ENCODE measurements at places on chromosomes 3 and 15.

- DNase-seq: no peak
Observed at GRCh38 chr15:37101980-37102304, 1.6 kb upstream of the MEIS2 start.

DNA sequence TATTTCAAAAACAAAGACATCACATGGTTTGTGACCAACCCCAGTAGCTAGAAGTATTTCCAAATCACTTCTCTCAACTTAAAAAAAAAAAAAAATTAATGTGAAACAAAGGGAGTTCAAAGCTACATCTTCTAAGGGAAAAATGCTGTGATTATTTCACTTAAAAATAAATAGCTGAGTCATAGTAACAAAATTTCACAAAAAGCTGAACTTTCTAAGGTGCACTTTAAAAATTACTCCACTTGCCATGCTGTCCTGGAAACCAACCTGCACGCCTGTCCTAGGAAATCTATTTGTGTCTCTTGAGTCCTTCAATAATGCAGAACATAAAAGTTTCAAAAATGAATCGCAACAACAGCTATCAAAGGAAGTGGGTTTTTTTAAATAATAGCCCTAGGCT is 1.8 kb downstream of the ACAP2 start:
- DNase-seq: no peak

GRCh38 chr3:31277582-31277981 is 255.1 kb upstream of the STT3B start:
- DNase-seq: no peak

GRCh38 chr15:76060118-76060989 is 569 bp downstream of the TMEM266 start:
- DNase-seq: peak; percentile 35

DNA sequence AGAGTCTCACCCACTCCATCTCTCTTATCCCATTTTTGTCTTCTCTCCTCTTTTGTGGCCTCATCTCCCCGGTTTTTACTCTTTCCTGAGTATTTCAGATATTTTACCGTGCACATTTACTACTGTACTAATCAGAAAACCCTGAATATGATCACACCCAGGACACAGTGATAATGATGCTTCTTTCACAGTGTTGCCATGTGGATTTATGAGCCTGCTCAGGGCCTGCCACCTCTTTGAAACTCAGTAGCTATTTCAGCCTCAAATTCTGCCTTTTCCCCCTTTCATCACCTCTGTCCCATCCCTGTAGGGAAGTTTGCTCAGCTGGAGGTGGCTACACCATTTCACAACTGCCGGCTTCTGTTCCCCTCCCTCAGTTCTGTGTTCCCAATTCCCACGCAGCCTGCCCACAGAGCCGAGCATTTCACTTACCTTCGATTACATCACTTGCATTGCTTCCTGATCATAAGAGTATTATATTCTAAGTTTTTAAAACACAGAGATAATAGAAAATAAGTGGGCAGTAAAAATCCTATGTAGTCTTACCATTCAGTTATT is 33.2 kb downstream of the ARNT2 start:
- no peak for DNase-seq

DNA sequence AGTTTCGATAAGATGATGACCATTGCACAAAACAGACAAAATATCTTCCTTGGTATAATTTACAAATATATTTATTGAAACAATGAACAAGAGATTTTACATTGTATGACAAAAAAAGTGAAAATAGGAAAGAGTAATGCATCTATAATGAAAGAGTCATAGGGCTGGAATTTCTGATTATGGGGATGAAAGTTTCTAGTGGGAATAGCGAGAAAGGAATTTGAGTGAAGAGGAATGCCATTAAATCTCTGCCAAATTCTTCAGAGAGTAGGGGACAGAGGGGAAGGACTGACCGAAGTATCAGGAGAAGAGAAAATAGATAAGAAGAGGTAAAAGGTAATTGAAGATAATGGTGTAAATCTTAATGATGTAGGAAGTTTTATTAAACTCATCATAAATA is 125.4 kb downstream of the VGLL3 start:
- DNase-seq: no peak

GRCh38 chr3:194777729-194778128 is 92.0 kb downstream of the FAM43A start:
- no peak for DNase-seq

DNA sequence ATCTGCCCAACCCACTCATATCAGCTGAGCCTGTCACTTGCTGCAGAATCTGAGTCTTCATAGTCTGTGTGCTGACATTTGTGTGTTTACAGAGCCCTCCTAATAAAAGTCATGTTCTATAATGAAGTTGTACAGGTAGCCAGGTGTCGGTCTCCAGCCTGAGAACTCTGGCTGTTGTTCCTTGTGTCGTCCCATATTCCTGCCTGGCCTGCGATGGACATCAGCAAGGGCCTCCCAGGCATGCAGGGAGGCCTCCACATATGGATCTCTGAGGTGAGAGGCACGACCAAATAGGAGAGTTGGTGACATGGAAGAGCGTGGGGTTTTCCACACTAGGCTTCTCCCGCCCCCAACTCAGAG is 2.9 kb downstream of the VILL start:
- DNase-seq: no peak

GRCh38 chr15:22979238-22980188 is 655 bp downstream of the CYFIP1 start:
- peak; percentile 15 for DNase-seq

DNA sequence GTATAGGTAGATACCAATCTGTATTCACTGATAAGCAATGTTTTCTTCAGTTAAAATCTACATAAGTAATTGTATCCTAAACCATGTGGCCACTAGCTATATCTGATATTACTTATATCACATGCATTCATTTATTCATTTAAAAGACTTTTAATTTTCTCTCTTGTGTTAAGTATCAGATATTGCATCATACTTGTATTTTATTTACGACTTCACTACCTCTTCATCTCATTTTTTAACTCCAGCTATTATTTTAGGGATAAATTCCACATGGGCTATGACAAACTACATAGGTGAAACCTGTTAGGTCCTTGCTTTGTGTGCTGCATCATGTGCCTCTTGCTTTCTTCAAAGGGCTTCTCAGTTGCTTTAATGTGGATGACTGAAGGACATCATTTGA is 1018.3 kb downstream of the ZPLD1 start:
- DNase-seq: no peak

DNA sequence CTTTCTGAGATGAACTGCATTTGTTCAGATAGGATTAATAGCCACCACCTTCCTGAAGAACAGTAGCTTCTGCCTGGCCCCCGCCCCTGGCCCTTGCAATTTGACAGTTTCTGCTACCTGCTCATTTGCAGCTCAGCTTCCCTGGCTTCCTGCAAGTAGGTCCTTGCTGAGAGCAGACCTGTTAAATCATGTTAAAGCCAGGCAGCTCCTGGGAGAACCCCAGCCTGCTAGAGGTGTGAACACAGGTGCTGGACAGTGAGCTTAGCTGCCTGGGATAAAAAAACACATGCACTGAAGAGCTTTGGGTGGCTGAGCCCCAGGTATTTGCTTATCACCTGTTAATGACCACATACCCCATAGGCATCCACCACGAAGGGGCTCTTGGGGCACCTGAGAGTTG is 143.4 kb downstream of the PTPRG start:
- DNase-seq: no peak

- DNase-seq: no peak
Observed at GRCh38 chr3:34174740-34175139, 376.3 kb downstream of the PDCD6IP start.

- no peak for DNase-seq
Observed at GRCh38 chr3:168269001-168269400, 173.3 kb upstream of the GOLIM4 start.

GRCh38 chr3:167066977-167067786 is 312.9 kb downstream of the ZBBX start:
- no peak for DNase-seq

DNA sequence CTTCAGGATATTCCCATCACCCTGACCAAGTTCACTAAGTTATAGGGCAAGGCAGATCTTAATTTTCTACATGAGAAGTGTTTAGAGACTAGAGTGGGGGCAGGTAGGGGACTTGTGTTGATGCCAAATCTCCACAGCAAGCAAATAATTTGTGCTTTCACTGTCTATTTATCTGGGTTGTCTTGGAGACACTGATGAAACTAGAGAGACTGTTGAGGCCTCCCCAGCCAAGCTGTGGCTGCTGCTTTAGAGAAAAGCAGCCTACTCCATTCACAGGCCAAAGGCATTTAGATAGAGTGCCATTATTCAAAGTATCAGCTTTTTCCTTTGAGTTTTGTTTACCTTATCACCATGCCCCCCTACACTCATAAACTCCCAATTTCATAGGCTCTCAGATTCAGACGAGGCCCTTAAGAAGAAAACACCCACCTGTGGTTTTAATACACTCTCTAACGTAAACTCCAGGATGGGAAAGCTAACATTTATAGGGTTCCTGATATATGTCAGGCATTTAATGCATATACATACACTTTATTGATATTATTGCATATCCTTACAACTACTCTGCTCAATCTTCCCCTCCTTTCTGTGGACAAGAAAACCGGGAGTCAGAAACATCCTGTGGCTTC is 130.4 kb upstream of the FOXB1 start:
- no peak for DNase-seq

GRCh38 chr3:14822670-14823390 is 4.1 kb downstream of the FGD5 start:
- DNase-seq: no peak

DNA sequence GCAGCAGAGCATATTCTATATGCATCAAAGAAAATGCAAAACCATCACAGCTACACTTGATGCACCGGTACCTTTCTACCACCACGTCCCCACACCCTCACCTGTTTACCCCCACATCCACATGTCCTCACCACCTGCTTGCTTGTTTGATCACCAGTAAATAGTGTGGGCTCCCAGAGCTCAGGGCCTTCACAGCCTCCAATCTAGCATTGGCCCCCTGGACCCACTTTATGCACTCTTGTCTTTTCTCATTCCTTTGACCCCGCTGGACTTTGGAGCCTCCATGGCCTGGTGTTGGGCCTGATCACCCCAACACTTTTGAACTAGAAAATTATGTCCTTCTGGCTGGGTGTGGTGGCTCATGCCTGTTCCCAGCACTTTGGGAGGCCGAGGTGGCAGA is 190.1 kb downstream of the PDE8A start:
- DNase-seq: no peak

DNA sequence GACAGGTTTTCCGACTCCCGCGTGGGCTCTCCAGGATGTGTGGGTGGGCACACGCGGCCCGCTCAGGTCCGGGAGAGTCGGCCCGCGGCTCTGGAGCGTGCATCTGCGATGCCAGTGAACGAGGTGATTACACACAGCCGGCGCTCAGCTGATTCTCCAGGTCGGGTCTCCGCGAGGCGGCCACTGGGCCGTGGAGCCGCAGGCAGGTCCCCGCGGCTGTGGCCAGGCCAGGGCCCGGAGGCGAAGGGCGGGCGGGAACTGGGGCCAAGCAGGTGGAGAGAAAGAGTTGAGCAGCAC is 13.2 kb downstream of the PAK6 start:
- DNase-seq: no peak

GRCh38 chr3:71600646-71601288 is 17.2 kb upstream of the FOXP1 start:
- DNase-seq: no peak

- DNase-seq: no peak
Observed at GRCh38 chr3:8254489-8254888, 247.1 kb upstream of the LMCD1 start.

GRCh38 chr15:77187751-77188464 is 117.0 kb upstream of the TSPAN3 start:
- DNase-seq: peak; percentile 25

GRCh38 chr3:16048435-16049318 is 125.8 kb upstream of the GALNT15 start:
- DNase-seq: peak; percentile 55

DNA sequence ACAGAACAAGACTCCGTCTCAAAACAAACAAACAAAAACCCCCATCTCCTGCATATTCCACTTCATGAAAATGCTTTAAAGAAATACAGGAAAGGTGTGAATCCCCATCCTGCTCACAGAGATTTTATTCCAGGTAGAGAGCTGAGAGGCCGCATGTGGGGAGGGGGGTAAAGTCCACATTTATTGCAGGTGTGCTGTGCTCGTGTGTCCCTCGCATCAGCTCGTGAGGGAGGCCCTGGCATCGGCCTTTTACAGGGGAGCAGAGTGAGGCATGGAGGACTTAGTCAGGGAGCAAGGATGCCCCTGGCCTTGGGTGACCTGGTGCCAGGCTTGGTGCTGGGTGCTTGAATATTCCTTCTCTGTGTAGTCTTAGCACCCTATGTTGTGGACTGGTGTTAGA is 413.5 kb upstream of the C2CD4B start:
- no peak for DNase-seq

GRCh38 chr3:10322352-10322710 is 1.4 kb upstream of the SEC13 start:
- peak; percentile 43 for DNase-seq

DNA sequence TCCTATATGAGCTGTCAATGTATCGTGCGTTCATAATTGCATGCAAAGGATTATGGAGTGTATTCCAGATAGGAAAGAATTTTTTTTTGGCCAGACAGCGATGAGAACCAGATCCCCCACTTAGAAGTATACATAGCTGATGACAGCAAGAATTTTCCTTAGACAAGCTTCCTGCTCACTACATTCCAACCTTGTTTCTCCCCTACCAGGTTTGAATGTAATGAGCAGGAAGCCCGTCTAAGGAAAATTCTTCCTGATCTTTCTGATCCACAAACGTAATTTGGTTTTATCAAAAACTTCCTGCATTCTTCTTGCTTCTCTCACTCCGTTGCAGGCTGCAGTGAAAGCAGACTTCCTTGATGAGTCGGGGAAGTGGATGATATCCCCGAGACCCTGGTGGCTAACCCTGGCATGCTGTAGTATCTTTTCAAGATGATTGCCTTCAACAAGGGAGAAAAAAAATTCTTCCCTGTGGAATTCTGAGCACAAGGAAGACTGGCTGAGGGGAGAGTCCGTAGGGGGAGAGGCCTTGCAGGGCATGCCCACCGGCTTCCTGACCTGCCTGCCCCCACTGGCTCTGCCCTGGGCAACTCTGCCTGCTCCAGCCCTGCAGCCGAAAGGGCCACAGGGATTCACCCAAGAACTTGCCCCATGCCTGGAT is 243.1 kb downstream of the TLE3 start:
- no peak for DNase-seq

DNA sequence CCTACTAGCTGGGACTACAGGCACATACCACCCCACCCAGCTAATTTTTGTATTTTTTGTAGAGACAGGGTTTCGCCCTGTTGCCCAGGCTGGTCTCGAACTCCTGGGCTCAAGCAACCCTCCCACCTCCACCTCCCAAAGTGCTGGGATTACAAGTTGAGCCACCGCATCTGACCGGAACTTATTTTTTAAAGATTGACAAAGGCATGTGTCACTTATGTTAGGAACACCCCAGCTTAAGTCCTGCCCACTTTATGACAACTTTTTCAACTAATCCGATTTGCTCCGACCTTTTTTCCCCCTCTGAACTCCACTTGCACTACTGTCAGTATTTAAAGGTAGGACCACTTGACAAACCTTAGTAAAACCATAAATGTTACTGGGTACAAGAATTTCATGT is 211.6 kb upstream of the NR2E3 start:
- DNase-seq: no peak

DNA sequence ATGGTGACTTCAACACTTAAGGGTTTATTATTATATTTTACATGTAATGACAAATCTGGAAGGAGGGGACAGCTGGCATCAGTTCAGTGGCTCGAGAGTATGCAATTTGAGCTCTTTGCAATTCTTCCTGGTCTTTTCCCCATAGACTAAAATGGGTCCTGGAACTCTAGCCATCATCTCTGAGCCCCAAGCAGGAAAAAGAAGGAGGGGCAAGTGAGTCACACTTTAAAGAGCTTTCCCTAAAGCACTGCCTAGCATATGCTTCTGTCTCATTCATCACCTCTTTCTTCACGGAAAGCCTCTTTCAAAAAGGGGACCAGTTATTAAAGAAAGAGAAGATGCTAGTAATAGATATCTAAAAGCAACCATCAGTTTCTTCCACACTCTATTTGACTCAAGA is 466.3 kb downstream of the ZIC1 start:
- no peak for DNase-seq

Measured in CD4-positive, alpha-beta T cell treated with Interleukin-10 for 1 hour (primary cell).